ENCODE measurements at places on chromosomes 2 and 18.

DNA sequence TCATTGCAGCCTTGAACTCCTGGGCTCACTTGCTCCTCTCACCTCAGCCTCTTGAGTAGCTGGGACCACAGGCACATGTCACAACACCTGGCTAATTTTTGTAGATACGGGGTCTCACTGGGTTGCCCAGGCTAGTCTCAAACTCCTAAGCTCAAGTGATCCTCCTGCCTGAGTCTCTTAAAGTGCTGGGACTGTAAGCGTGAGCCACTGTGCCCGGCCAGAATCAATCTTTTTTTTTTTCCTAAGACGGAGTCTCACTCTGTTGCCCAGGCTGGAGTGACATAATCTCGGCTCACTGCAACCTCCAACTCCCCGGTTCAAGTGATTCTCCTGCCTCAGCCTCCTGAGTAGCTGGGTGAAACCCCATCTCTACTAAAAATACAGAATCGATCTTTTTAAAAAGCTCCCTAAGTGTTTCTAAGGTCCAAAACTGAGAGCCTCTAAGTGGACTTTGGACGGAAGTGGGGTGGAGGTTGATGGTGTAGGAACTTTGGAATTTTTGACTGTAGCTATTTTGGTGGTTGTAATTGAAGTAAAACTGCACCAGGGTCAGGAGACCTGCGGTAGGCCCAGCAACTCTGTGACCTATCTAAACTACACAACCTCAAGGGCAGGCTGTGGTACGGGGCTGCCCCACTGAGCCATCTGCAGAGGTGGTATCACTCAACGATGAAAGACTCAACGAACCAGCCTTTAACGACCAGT, 82.9 kb downstream of the POLR1A start:
- no peak for DNase-seq

- no peak for DNase-seq
Observed at GRCh38 chr18:75265872-75266271, 55.3 kb downstream of the TSHZ1 start.

- no peak for DNase-seq
Observed at GRCh38 chr2:71853858-71854257, 293.8 kb downstream of the CYP26B1 start.

DNA sequence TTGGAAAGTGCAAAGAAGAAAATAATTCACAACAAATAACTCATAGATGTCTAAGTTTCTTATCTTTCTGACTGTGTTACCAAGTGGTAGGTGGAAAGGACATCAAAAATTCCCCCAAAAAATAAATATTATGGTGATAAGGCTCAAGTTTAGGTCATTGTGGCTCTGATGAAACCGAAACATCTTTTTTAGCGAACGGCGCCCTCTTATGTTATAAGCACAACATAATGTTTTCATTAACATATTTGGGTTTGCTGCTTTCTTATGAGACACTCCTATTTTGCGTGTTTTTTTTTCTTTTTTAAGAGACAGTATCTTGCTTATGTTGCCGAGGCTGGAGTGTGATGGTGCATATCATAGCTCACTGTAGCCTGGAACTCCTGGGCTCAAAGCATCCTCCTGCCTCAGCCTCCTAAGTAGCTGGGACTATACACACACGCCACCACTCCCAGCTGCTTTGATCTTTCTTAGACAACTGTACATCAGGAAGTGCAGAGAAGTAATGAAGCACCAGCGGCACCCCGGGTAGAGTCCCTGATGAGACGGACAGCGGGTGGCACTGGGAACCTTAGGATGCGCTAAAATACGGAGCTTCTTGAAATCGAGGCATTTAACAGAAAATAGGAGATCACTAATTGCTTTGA, 38.5 kb upstream of the SLC35G4 start:
- no peak for DNase-seq

- DNase-seq, result no peak
Observed at GRCh38 chr2:36886664-36887063, 79.7 kb downstream of the STRN start.

GRCh38 chr2:164671664-164672396, 50.5 kb upstream of the GRB14 start:
- DNase-seq, result no peak

DNA sequence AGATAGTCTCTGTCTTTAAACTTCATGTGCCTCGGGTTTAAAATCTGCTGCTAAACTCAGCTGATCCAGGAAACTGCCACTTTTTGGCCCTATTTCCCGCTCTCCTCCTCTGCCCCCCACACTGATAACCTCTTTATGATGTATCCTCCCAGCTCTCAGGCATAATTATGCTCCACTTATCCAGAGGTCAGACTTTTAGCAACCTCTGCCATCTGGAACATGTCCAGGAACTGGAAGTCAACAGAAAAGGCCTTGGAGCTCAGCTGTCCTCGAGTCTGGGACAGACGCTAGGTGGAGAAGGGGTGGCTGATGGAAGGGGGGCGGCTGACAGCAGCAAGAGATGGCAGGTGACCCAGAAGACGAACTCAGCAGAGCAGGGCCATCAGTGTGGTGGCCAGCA, 41.2 kb downstream of the ASAP2 start:
- DNase-seq, result no peak

DNA sequence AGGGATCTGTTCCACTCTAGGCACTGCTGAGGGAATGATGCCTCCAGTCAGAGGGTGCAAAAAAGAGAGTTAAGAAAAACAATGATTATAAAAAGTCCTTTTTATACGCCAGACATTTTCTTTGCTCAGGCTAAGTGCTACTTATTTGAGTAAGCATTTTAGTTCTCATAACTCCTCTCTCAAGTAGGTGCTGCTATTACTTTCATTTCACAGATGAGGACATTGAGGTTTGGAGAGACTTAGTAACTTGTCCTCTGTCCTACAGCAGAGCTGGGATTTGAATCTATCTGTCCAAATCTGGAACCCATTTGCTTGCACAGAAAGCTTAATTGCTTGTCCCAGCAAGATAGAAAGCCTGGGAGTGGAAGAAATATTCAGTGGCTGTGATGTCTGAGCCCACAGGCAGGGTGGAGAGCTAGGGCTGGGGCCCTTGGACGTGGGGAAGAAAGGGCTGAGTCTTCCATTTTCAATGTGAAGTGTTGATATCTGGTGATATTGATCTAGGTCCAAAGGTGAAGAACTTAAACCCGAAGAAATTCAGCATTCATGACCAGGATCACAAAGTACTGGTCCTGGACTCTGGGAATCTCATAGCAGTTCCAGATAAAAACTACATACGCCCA, 5.8 kb downstream of the IL37 start:
- DNase-seq, result peak; percentile 47

GRCh38 chr2:139891636-139892035, 1111.4 kb upstream of the NXPH2 start:
- DNase-seq, result no peak

- DNase-seq, result no peak
Observed at GRCh38 chr18:58800582-58800981, 64.1 kb upstream of the ZNF532 start.

DNA sequence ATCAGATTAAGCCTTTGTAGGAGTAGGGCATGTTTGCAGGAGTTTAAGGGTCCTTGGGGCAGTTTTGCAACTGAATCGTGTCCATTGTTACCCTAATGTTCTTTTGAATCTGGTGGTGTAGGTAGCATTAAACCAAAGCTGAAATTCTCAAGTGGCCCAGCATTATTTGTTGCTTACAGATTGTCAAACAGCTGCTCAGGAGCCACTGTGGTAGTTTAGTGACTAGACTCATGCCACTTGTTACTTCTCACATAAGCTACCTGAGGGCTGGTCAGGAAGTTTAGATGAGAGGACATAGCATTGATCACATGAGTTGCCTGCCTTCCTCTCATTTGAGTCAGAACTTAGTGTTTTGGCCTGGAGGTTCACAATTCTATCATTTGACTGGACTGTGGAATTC, 157.6 kb downstream of the HAUS1 start:
- DNase-seq, result no peak

All from activated CD4-positive, alpha-beta T cell treated with anti-CD3 and anti-CD28 coated beads, Interleukin-2, Interleukin-6, amounts not matched to agents 100 ng/mL and 50 ng/mL, durations not matched to agents 16 hours and 8 hours (primary cell).